ENCODE measurements at places on chromosomes 5 and 9.
A peak's percentile ranks its signal among the peaks of the same experiment; 100 is the strongest.

DNA sequence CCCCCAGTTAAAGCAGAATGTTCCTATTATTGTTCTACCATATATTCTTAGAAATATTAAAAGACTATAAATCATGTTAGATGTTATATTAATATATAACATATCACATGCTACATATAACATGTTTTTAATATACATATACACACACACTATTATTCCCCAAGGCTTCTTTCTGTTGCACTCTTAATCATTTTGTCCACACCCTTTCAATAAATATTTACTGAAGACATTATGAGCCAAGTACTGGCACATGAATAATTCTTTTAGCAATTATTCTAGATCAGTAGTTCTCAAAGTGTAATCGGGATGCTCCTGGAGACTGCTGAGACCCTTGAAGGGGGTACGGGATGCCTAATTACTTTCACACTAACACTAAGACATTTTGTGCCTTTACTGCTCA lies 143.9 kb downstream of the GNAQ start:
- DNase-seq: no peak

- DNase-seq: no peak
Measured at GRCh38 chr9:126207256-126207655, 119.4 kb upstream of the MVB12B start.

DNA sequence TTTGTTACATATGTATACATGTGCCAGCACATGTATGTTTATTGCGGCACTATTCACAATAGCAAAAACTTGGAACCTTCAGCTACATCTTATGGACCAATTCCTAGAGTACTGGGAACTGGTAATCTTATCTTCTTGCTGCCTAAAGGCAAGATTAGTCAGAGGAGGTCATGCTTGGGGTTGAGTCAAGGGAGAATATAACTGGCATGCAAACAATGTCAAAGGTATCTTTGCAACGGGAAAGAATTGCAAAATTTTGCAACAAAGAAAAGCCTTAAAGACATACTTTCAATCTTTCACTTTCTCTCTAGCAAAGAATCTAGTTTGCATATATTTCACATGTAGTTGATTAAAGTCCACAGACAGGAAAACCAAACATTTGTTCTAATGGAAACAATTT lies 145.2 kb downstream of the EDIL3 start:
- peak; percentile 63 for DNase-seq

- DNase-seq: no peak
Measured at GRCh38 chr9:100359057-100359456, 6.3 kb upstream of the TEX10 start.

DNA sequence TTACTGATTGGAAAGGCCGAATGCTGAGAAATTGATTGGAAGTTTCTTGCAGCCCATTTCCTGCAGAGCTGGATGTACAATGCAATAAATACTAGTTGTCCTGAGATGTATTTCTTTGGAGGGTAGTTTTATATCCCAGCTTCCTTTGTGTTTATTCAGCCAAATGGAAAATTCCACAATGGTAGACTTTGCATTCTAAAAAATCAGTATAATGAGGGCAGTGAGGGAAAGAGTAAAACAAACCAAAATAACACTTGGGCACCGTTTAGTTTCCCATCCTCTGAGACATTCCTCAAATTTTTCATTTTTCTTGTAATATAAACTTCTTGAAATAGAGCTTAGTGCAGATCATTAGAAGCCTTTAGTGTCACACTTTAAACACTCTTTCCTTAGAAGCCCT lies 379.4 kb downstream of the EBF1 start:
- DNase-seq: no peak

DNA sequence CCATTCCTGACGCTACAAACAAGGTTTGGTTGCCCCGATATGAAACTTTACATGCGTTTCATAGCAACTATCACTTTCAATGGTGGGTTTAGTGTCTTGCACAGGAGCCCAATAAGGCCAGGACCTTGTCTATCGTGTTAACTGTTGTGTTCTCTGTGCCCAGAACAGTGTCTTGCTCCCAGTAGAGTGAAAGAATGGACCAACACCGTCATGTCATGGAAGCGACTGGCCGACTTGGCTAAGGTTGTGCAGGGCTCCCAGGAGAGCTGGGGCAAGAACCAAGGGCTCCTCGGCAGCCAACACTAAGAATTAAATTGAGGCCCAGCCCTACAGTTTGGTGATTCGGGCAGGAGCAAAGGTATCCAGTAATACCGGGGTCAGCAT lies 498 bp upstream of the ARHGEF37 start:
- DNase-seq: no peak

- no peak for DNase-seq
Measured at GRCh38 chr9:104914466-104914865, 13.5 kb downstream of the ABCA1 start.

DNA sequence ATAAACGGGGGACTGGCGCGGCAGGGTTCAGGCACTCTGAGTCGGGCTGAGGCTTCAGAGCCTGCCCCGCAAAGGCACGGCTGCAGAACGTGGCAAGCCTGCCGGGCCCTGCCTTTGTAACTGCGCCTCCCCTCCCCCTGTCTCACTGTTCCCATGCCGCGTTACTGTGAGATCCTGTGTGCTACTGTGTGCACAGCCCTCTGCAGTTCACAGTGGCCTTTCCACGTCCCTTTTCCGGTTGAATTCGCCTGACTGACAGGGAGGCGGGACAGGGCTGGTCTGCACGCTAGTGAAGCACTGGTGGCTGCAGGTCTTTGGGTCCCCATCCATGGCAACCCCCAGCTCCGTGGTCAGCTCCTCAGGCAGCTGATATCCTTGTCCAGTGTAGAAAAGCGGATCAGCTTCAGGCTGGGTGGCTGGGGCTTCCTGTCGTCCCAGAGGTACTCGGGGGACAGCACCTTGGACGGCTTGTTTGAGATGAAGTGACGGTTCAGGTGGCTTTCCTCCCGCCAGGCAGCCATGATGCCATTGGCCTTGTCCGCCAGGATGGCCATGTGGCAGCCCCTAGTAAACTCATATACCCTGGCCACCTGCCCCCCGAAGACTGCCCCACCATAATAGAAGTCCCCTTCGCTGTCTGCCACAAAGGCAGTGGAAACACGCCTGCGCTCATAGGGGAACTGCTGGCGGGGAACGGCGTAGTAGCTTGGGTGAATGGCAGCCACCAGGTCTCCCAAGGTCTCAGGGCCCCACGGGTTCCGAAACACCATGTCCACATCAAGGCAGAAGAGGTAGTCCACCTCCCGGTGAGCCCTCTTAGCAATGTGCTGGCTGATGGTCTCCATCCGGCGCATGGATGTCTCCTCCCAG lies 10.3 kb downstream of the GBGT1 start:
- no peak for DNase-seq

DNA sequence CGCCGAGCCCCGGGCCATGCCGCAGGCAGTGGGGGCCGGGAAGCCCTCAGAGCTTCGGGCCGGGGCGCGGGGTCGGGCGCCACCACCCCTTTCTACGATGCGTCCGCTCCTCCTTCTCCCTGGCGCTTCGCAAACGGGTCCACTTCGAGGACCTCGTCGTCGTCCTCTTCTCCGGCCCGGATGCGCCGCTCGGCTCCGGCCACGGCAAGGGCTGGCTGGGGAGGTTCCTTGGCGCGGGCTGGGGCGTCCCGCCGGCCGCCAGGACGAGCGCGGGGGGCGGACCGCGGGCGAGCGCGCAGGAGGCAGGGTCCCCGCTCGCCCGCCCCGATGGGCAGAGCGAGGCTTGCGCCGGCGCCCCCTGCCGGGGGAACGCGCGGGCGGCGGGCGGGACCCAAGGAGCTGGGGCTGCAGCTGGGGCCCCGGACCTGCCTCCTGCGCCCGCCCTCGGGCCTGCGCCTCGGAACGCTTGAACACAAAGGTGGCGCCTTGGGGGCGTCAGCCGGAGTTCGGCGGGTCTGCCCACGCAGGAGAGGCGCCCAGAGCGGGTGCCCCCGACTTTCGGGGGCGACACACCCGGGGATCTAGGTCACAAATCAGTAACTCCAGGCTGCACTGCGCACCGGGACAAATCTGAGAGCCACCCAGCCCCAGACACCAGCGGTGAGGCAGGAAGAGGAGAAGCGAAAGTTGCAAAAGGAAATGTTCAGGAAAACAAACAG lies at the start of gene ROR2:
TSS of gene ROR2 (minus strand) at position 283 of the 719 bp plus-strand sequence.
- peak; percentile 66 for DNase-seq

GRCh38 chr5:128541385-128541784 lies 3.3 kb upstream of the FBN2 start:
- no peak for DNase-seq

DNA sequence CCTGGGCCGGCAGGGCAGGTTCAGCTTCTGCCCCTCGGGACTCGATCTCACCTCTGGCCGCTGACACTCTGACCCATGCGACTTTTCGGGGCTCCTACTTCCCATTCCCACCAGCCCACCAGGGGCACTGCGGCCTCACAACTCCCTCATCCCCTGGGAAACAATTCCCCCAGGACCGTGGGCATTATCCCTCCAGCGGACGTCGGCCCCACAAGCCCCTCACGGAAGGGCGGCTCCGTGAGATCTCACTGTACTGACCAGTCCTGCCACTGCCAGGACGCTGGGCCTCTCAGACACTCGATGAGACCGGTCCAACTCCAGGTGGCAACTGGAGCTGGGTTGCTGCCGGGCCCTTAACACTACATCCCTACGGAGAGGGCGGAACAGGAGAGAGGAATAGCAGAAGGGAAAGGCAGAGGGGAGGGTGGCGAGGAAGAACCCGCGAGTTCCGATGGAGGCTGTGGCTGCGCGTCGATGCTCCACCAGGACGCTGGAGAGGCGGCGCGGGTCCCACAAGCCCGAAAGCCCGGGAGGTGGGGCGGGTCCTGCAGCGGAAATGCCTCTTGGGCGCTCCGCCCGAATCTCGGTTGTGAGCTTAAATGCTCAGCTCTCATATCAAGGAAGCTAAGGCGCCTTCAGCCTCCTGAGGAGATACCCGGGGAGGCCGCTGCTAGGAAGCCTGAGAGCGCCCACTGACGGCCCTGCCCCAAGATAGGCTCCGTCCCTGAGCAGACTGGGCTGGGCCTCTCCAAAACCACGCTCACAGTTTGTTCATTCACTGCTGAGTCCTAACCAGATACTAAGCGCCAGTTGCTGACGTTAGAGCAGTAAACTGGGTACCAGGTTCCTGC lies 36.3 kb downstream of the VCP start:
- no peak for DNase-seq

DNA sequence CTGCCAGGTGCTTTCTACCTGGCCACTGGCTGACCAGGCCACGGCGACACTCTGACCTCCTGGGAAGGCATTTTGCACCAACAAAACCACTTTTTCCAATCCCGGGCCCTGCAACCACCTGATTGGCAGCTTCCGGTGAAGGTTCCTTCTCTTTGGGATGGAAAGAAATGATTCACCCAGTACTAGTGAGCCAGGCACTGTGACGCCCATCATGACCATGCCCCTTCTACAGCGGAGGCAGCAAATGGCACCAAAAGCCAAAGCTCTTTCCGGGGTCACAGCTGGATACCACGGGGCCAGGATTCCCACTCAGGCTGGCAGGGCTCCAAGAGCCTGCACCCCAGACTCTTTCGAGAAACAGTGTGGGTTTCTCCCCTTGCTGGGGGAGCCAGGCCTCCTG lies 4.7 kb downstream of the NOTCH1 start:
- DNase-seq: no peak

- DNase-seq: peak; percentile 93
Measured at GRCh38 chr5:59036274-59036961, 453.5 kb downstream of the RAB3C start.

DNA sequence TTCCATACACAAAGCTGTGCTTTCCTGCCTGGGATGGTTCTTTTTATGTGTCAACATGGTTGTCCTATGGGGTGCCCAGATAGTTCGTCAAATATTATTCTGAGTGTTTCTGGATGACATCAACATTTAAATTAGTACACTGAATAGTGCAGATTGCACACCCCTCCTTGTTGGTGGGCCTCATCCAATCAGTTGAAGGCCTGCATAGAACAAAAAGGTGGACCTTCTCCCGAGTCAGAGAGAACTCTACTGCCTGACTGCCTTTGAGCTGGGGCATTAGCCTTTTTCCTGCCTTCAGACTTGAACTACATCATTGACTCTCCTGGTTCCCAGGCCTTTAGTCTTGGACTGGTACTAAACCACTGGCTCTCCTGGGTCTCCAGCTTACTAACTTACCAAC lies 80.4 kb downstream of the SHB start:
- DNase-seq: no peak

GRCh38 chr9:116090030-116090770 lies 63.4 kb upstream of the PAPPA start:
- peak; percentile 54 for DNase-seq

GRCh38 chr5:120413686-120414085 lies 50.4 kb upstream of the PRR16 start:
- DNase-seq: peak; percentile 84

Data from mammary epithelial cell (primary cell).